ENCODE measurements at places on chromosomes 3 and 15.

DNA sequence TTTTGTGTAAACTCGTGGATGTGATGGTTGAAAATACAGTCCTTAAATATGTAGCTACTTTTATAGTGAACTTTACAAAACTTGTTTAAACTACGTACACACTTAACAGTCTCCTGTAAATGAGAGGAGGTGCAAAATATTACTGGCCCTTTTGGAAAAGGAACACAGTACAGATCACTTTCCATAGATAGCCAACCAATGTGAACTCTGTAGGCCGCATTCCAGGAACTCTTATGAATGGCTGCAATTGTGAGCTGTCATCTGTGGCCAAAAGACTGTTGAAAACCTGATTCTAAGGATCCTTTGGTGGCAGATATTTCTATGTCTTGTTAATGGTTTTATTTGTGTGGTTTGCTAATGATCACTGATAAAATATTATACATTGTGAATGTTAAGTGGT lies 6.2 kb downstream of the TSC22D2 start:
- no peak for DNase-seq

GRCh38 chr3:4515916-4516579 lies 22.9 kb downstream of the ITPR1 start:
- no peak for DNase-seq

GRCh38 chr3:159911664-159912037 lies 77.0 kb upstream of the IL12A start:
- no peak for DNase-seq

DNA sequence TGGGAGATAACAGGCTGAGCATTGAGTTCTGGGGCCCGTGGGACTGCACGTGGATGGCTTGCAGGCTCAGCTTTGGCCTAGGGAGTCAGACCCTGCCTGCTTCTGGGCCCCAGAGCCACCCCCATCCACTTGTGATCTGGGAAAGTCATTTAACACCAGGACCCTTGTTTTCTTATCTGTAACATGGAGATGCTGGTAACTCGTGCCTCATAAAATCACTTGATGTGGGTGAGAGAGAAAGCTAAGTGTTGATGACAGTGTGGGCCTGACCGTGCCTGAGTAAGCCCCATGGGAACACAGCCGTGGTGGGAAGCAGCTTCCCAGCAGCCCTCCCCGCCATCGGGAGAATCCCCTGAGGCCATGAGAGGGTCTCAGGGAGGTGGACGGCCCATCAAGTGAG lies 378.1 kb downstream of the GABRB3 start:
- DNase-seq: no peak

GRCh38 chr3:42581400-42581708 lies 413 bp downstream of the SEC22C start:
- DNase-seq: no peak

GRCh38 chr3:139105154-139105702 lies 60.5 kb upstream of the PRR23C start:
- DNase-seq: no peak

GRCh38 chr3:189507856-189508255 lies 123.3 kb upstream of the TP63 start:
- DNase-seq: no peak

DNA sequence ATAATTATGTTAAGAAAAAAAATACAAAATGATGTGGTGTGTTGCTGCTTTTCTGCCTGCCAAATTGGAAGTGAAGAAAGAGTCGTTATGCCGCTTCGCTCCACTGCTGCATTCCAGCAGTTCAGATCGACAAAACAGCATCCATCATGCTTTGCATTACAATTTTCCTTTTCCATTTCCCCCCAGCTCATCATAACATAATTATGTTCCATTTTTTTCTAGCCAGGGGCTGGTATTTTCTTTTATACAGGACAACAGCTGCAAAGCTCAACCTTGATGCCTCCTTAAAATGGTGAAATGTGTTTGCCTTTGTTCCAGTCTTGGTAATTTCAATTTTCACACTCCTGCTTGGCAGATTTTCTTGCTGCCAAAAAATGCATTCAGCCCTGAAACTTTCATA lies 44.9 kb upstream of the KBTBD12 start:
- no peak for DNase-seq

DNA sequence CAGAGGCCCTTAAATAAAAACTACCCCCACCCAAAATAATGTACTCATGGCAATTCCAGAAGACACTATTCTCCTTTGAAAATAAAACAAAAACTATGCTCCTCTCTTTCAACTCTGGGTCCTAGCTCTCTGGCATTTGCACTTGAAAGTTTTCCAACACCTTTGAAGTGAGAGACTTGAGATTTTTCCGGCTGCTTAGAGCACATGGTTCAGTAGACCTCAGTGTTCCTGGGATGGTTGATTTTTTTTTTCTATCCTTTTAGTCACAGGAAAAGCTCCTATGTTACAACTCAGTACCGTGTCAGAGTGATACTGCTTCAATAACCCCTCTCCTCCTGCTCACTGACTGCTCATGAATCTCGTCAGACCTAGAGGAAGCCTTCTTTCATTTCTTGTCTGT lies 118.3 kb upstream of the TUSC7 start:
- DNase-seq: no peak

- DNase-seq: no peak
Measured at GRCh38 chr15:61796056-61796455, 264.2 kb downstream of the VPS13C start.

DNA sequence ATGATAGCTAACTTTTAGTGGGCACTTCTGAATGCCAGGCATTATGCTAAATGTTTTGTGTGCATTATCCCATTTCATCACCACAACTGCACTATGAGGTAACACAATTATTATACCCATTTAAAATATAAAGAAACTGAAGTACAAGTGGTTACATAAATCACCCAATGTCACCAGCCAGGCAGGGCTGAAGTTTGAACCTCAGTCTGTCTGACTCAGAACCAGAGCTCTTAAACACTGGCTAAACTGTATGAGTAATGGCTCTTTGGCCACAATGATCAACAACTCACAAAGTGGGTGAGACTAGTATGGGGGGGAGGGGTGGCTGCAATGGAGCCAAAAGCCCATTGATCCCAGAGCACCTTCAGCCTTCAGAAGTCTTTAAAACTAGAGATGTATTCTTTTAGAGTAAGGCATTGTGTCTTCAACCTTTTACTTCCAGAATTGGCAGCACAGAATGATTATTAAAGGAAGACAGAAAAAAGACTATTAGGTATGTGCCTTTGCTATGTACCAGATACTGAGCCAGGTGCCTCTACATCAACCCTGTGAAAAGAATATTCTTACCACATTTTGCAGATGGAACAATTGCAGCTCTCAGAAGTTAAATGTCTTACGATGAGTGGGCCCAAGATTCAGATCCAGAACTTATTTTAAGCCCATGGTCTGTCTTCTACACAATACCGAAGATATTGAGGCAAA lies 166.9 kb downstream of the UACA start:
- DNase-seq: no peak

DNA sequence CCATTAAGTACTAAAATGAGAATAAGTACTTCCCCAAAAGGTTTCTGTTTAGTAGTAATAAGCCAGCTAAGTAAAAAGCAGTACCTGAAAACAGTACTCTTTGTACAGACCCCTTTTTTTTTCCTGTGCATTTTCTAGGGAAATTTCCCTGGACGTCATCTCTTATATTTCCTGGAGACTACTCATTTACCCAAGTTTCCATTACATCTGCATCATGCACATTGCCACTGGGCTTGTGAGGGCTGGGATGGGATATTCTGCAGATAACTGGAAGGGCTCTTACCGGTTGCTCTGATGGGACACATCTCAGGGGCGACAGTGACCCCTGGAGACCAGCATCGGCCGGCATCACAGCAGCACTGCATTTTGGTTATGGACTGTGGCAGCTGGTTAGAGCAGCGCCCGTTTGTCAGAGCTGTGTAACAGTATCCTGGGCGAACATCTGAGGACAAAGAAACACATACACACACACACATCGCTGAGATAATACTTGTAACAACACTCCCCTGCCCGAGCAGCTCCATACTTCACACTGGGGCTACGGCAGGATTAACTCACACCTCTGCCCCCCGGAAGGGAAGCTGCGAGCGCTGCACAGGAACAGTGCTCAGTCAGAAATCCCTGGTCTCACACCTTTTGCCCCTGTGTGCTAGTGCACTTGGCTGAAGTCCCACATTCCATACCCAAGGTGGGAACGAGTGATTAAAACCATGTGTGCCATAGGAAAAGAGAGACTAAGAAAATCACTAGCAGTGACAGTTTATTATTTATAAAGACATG lies 124.9 kb downstream of the FBN1 start:
- no peak for DNase-seq

DNA sequence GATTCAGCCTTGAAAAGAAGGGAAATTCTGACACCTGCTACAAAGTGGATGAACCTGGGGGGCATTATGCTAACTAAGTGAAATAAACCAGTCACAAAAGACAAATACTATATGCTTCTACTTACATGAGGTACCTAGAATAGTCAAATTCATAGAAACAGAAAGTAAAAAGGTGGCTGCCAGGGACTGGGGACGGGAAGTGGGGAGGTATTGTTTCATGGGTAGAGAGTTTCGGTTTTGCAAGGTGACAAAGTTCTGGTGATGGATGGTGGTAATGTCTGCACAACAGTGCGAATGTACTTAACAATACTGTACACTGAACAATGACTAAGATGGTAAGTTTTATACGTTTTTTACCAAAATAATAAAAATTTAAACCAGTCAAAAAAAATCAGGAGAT lies 4.8 kb downstream of the IDH2 start:
- DNase-seq: no peak

DNA sequence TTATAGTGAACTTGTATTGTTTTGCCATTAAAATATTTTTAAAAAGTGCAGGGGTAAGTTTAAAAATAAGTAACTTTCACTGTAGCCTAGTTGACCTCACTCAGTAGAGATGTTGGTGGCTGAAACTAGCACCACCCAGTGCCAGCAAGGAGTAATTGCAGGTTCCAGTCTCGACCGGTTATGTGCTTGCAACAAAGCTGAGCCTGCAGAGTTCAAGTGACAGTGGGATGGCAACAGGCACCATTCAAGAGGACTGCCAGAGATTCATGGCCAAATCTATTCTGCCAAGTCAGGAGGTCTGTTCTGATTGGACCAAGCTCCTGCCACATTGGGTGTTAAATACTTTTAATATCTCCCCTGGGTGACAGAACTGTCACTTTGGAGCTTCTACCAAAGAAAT lies 2.7 kb downstream of the ADAMTS7 start:
- DNase-seq: no peak

DNA sequence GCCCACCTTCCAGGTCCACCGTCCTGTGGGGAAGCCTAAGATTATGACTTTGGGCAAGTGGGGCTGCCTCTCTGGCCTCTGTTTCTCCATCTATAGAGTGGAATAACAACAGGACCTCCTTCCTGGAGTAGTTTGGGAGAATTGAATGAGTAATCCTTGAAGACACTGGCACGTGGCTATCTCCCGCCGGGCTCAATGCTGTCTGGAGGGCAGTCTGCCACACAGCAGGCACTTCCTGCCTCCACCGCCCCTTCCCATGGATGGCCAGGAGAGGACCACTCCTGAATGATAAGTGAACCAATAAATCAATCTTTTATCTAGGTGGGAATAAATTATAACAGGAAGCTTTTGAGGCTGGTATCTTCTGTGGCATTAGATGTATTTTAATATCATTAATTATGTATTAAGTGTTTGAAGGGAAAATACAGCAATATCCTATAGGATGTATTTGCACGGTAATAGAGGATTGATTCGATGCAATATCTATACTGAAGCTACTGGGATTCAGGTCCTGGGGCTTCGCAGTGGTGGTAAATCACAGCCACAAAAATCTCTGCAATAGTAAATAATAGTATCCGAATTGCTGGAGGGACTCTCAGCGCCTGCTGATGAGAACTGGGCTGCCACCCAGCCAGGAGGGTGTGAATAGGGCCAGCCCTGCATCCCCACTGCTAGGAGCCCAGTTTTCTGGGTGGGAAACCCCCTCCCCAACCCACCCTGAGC lies 15.9 kb downstream of the MEGF11 start:
- no peak for DNase-seq
